Thymus (tissue), 14 donors: ENCODE measurements at places on chromosomes 4 and X.

GRCh38 chrX:150697641-150698040 is 4.4 kb downstream of the MTMR1 start:
- DNase-seq: no peak

DNA sequence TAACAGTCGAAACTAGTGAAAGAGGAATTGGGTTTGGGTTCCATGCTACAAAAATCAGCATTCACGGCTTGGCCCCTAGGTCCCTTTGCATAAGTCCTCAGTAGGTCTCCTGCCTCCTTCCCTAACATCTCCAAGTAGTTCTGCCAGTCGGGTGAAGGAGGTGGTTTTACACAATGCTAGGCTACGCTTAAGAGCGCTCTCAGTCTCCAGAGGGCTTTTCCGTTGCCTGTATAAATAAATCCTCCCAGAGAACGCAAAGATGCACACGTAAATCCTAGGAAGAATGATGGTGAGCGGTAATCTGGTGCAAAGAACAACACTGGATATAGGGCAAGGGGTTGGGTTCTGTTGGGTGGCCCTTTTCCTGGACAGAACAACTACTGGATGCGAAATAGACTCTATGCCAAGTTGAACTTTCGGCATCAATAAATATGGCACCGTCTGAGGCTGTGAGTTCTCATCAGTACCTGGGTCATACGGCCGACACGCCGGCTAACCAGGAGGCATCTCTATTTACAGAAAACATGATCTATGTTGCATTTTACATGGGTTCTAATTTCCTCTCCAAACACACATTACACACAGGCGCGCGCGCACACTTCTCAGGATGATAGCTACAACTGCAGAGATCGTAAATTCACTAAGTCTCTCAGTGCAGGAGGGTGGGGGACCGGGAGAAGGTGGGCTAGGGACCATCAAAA is 1.3 kb downstream of the CAMK2D start:
- peak; percentile 40 for DNase-seq

- no peak for DNase-seq
Measured at GRCh38 chr4:80154545-80154933, 42.8 kb upstream of the PRDM8 start.

DNA sequence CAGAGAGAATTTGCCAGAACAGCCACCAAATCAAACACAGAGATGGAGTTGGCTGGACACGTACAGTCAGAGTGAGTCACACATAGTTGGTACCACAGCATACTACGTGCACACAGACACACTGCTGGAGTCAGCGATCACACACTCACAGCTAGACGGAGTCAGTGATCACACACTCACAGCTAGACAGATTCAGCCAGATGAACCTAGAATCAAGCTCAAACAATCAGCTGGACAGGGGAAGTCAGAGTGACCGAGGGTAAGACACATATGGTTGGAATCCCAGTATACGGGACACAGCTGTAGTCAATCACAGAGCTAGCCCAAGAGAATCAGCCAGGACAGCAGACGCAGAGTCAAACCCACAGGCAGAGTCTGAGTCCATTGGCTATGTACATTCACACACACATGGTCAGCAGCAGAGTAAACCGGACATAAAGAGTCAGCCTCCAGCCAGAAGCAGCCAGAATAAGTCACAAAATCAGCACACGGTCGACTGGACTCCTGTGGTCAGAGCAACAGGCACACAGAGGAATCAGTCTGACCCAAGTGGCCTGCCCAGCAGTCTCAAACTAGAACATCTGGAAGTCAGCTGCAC is 4.6 kb downstream of the SLC38A5 start:
- DNase-seq: no peak

- DNase-seq: no peak
Measured at GRCh38 chr4:13212936-13213335, 271.2 kb downstream of the RAB28 start.
